ENCODE measurements at places on chromosomes 7 and 10. TPM values are rescaled to one million over a fixed set of nuclear protein-coding genes. Genes with fewer than 3 reads are reported as not detected.
A peak's percentile ranks its signal among the peaks of the same experiment; 100 is the strongest.

- DNase-seq: no peak
Observed at GRCh38 chr10:121610798-121611323, 12.6 kb upstream of the FGFR2 start.

DNA sequence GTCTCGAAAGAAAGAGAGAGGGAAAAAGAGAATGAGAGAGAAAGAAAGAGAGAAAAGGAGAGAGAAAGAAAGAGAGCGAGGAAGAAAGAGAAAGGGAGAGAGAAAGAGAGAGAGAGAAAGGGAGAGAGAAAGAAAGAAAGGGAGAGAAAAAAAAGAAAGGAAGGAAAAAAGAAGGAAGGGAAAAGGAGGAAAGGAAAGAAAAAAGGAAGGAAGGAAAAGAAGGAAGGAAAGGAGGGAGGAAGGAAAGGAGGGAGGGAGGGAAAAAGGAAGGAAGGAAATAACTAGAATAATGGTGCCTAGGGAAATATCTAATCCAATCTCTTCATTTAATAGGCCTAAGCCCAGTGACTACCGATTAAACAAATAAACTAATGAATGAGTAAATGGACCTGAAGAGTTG is 85.4 kb upstream of the LYZL1 start:
- DNase-seq: no peak

- no peak for DNase-seq
Observed at GRCh38 chr10:122290833-122291532, 19.9 kb downstream of the BTBD16 start.

- peak; percentile 53 for DNase-seq
Observed at GRCh38 chr10:87660484-87661133, 931 bp downstream of the PAPSS2 start.

DNA sequence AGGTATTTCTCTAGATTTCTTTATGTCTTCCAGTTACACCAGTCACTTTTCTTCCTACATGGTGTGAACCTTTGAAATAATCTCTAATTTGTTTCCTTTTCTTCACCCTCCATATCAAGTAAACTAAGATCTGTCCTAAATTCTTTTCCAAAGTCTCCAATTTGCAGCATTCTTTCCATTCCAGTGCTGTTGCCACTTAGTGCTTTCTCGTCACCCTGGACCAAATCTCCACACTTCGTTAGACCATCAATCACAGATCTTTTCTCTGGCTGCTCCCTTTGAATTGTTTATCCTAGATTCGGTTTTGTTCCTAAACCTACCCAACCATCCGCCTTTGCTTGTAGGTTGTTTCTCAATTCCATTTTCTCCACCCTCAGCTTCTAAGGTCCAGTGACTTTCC is 74.7 kb downstream of the DYNC1I1 start:
- DNase-seq: no peak

GRCh38 chr7:90520484-90520883 is 51.0 kb downstream of the PTTG1IP2 start:
- DNase-seq: no peak

DNA sequence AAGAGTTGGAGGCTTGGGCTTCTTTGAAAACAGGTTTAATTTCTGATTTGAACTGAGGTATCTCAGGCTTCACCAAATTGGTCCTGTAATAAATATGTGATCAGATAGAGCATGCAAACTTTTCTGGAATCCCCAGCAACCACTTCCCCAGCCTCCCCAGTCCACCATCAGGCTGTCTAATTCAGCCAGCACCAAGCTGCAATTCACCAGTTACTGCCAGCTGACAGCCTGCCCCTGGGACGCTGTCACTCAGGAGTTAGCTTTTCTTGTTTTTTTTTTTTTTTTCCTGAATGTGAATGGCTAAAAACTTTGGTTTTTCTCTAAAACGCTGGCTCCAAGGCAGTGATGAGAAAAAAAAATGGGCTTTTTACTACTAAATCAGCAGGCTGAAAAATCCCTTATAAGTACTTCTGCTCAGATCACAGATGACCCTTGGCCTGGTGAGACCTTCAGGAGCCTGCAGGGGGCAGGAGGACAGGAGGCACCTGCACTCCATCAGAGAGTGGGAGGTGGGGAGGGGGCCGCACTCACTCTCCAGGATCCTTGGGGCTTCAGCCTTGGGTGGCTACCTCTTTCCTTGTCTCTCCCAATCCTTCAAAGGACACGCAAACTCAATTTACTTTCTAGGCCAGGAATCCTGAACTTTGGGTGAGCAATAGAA is 349.4 kb downstream of the GATA3 start:
- no peak for DNase-seq

DNA sequence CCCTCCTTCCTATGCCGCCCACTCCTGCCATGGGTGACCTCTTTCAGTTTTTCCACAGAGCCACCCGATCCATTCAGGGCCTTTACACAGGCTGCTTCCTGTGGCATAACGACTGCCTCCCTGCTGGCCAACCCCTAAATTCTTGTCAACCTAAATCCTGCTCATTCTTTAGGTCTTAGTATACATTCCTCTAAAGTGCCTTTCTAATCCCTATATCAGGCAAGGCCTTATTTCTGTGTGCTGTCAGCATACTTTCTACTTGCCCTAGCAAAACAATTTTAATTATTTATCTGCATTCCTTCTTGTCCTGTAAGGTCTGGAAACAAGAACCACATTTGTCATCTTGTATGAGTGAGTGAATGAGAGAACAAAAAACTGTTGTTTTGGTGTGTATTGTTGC is 132.4 kb downstream of the DNAH11 start:
- DNase-seq: no peak

GRCh38 chr7:94332571-94332970 is 62.1 kb upstream of the COL1A2 start:
- no peak for DNase-seq

DNA sequence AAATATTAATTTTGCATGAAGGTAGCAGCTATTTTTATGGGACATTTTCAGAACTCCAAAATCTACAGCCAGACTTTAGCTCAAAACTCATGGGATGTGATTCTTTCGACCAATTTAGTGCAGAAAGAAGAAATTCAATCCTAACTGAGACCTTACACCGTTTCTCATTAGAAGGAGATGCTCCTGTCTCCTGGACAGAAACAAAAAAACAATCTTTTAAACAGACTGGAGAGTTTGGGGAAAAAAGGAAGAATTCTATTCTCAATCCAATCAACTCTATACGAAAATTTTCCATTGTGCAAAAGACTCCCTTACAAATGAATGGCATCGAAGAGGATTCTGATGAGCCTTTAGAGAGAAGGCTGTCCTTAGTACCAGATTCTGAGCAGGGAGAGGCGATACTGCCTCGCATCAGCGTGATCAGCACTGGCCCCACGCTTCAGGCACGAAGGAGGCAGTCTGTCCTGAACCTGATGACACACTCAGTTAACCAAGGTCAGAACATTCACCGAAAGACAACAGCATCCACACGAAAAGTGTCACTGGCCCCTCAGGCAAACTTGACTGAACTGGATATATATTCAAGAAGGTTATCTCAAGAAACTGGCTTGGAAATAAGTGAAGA is 112.3 kb downstream of the CFTR start:
- DNase-seq: no peak

- DNase-seq: no peak
Observed at GRCh38 chr7:141534757-141535737, 16.2 kb upstream of the AGK start.

DNA sequence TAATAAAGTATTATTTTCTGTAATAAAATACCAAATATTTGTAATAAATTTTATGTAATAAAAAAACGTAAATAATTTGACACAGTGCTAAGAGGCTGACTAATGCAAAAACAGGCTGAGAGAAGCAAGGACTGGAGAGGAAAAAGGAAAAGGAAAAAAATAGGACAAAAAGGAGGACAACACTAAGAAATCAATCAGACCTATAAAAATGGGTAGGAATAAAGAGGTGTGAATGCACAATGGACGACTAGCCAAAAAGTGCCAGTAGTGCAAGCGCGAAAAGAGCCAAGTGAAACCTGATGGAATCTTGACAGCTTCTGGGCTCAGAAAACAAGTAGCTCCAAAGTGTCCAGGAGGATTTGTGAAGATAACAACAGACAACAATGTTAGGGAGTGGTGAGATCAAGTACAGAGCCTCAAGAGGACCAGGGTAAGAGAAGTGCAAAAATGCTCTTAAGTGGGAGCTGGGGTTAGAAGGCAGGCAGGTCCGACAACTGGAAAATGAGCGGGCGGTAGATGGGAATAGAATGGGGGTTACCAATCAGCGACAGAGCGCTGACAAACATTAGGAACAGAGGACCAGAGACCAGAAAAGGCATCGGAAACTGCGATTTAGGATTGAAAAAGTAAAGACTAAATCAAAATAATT is 1.2 kb downstream of the BRAF start:
- DNase-seq: no peak

DNA sequence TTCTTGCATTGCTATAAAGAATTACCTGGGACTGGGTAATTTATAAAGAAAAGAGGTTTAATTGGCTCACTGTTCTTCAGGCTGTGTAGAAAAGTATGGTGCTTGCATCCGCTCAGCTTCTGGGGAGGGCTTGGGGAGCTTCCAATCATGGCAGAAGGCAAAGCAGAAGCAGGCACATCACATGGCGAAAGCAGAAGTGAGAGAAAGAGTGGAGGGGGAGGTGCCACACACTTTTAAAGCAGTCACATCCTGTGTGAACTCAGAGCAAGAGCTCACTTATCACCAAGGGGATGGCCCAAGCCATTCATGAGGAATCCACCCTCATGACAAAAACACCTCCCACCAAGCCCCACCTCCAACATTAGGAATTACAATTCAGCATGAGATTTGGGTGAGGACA is 303.5 kb downstream of the OTUD1 start:
- DNase-seq: no peak

DNA sequence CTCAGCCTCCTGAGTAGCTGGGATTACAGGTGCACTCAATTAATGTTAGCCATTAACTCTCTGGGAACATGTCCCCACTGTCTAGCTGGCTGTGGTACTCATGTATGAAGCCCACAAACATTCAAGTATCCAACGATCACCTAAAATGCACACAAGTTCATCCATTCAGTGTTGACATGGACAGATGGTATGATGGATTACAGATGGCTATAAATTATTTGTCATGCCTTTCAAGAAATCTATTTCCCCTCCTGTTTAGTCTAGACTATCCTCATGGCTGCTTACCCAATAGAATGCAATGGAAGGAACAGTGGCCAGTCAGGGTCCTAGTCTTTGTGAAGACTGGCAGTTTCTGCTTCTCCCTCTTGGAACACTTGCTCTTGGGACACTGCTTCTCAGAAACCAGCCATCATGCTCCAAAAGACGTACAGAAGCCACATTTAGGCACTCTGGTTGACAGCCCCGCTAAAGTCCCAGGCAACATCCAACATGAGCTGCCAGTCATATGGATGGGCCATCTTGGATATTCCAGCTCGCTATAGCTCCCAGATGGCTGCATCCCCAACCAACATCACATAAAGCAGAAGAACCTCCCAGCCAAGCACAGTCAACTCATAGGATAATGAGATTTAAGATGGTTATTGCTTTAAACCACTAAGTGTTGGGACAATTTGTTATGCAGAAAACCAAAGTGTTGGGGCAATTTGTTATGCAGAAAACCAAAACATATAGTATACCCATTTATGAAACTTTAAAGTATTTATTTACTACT is 33.1 kb downstream of the MYL10 start:
- no peak for DNase-seq

DNA sequence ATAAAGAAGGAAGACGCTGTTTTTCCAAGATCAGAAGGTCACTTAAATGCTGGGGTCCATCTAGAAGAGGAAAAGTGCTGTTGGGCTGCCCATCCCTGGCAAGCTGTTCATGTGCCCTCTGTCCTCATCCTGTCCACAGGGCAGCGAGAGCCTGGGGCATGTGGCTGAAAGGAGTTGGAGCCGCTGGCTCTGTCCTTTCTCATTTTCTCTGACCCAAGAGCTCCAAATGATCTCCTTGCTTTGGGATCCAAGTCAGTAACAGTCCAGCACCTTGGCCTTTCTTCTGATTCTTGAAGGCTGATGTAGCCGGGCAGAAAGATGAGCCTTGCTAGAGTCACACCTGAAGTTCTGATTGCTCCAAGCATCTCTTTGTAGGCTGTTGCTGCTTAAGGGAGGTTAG is 44.4 kb downstream of the SPDYE5 start:
- no peak for DNase-seq

- no peak for DNase-seq
Observed at GRCh38 chr7:5850944-5851343, 29.7 kb upstream of the OCM start.

ZNF365 gene
- total RNA-seq: not detected

EPHB4 gene
- 34.3 TPM for total RNA-seq

PDK4 gene
- total RNA-seq: 18.9 TPM

CFAP69 gene
- 5.9 TPM for total RNA-seq

NEUROG3 gene
- 2.4 TPM for total RNA-seq

OPN1SW gene
- total RNA-seq: not detected

GNAT3 gene
- not detected for total RNA-seq

OR2A12 gene
- not detected for total RNA-seq

ENO4 gene
- total RNA-seq: 0.37 TPM
